ENCODE measurements at places on chromosomes 11 and 22.

DNA sequence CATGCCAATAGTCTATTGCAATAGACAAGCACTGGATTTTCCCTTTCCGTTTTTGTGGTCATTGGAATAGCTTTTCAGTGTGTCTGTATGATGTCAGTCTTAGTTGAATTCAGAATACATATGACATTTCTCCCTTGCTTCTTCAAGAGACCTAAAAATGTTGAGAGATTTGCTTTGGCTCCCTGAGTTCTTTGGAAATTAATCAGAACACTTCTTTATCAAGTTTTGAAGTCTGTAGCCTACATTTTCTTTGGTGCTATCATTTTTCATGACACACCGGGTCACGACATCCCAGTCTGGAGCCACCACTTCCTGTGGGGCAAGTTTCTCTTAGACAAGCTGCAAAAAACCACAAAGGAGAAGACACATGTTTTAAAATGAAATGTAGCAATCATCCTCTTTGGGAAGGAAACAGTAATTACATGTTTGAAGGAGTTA is 847.1 kb downstream of the OPCML start:
- no peak for DNase-seq

- no peak for DNase-seq
These were observed 56.1 kb upstream of the PTPRJ start for GRCh38 chr11:47924184-47924691.

DNA sequence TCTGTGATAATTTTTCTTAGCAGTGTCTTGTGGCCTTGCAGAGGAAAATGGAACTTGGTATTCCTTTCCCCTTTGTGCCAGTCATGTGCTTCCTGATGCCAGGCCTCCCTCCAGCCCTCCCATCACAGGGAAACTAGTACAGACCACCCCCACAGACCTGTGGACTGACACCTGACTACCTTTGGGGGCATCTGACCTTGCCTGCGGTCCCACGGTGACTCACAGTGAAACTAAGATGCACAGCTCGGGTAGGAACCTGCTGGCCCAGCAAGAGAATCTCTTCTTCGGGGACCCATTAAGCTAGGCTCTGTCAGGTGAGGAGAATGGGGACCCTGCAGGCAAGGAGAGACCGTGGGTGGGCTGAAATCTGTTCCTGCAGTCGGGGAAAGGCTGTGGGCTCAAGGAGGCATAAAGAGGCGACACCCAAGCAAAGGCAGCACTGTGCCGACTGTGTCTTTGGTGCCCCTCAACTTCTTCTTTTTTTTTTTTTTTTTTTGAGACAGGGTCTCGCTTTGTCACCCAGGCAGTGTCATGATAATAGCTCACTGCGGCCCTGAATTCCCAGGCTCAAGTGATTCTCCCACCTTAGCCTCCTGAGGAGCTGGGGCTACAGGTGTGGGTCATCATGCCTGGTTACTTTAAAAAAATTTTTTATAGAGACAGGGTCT is 20.8 kb upstream of the PEX26 start:
- DNase-seq = no peak

GRCh38 chr22:39255449-39256185 is 10.8 kb upstream of the PDGFB start:
- DNase-seq = no peak

- no peak for DNase-seq
These were observed 61.3 kb upstream of the RASD2 start for GRCh38 chr22:35479359-35479758.

- DNase-seq = no peak
These were observed 30.7 kb downstream of the SVIP start for GRCh38 chr11:22798901-22799300.

DNA sequence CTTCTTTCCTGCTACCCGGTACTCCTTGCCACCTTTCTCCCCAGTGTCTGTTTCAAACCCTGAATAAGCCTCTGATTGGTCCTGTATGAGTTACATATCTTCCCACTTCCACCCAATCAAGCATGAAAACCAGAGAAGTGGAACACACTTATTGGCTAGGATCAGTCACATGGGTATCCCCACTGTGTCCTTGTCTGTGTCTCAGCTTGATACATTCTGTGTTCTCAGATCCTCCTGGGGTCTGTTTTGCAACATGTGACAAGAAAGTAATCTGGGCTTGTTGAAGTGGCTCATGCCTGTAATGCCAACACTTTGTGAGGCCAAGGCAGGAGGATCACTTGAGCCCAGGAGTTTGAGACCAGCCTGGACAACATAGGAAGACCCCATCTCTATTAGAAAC is 23.9 kb downstream of the MCHR1 start:
- no peak for DNase-seq

GRCh38 chr11:69030301-69030700 is 17.3 kb upstream of the MRGPRF start:
- no peak for DNase-seq

DNA sequence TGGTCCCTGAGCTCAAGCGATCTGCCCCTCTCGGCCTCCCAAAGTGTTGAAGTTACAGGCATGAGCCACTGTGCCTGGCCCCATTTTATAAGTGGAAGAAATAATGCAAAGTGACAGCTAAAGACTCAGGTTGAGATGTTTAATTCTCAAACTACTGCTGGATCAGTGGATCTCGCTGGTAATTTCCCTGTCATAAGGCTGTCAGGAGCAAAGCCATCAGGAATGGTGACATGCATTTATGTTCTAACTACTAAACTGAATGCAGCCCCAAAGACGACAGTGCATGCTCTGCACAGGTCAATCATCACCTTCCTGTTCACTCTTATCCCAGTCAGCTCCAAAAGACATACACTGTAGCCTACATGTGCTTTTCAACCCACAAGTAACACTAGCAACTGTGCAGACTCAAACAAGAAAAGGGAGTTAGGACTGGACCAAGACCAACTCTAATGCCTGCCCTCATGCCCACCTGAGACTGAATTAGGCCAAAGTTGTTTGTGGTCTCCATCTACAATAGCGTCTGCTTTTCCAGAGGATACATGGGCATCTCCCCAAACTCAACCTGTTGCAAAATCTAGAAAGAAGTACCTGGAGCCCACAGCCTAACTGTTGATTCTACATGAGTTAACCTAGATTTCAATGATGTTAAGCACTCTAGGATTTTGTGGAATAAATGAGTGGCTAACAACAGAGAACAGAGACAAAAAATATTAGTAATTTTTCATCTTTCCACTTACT is 14.8 kb downstream of the TMEM216 start:
- no peak for DNase-seq

DNA sequence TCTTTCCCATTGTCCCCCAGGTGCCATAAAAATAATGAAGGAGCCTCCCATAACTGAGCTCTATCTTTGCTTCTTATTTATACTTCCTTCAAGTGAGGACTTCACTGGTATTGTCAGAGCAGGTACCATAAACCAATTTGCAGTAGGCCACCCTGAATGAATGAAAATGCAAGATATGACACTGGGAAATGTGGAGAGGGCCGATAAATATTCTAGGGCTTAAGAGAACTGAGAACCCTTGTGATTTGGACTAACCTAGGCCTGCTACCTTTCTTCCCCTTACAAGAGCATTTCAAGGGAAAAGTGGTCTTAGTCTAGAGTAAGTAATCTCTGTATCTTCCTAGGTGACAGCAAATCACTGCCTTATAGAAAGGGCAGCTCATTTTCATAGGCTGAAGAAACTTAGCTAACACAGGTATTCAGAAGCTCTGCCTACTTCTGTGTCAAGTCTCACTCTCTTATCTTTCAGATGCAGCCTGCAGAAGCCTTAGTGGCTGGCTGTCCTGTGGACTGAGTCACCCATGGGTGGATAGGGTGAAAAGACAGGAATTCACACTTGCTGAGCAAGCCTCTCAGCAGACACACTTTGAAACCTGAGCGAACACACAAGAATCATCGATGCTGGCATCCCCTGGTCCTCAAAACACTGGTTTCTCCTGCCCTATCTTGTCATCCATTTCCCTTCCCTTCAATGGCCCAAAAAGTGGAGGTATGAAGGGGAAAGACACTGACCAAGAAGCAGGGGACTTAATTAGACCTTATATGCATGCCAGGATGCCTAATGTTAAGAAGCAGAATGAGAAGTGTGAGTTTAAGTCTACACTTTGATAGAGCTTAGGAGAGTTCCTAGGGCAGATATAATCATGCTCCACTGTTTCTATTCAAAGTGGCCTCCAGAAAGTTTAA is 15.2 kb downstream of the NRIP3 start:
- no peak for DNase-seq

DNA sequence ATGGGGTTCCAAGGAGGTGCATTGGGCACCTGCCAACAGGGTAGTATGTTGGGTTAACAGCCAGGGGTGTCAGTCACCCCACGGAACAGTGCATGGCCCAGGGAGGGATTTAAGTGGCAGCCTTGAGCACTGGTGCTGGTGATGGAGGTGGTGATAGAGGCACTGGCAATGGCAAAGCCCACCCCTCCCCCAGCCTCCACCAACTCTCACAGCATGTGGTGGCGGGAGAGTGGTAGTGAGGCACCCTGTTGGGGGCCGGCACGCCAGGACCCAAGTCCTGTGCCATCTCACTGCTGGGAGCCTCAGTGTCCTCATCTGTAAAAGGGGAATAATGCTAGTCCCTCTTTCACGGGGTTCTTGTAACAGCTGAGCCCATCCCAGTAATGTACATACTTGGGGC is 81.5 kb downstream of the MPPED1 start:
- no peak for DNase-seq

DNA sequence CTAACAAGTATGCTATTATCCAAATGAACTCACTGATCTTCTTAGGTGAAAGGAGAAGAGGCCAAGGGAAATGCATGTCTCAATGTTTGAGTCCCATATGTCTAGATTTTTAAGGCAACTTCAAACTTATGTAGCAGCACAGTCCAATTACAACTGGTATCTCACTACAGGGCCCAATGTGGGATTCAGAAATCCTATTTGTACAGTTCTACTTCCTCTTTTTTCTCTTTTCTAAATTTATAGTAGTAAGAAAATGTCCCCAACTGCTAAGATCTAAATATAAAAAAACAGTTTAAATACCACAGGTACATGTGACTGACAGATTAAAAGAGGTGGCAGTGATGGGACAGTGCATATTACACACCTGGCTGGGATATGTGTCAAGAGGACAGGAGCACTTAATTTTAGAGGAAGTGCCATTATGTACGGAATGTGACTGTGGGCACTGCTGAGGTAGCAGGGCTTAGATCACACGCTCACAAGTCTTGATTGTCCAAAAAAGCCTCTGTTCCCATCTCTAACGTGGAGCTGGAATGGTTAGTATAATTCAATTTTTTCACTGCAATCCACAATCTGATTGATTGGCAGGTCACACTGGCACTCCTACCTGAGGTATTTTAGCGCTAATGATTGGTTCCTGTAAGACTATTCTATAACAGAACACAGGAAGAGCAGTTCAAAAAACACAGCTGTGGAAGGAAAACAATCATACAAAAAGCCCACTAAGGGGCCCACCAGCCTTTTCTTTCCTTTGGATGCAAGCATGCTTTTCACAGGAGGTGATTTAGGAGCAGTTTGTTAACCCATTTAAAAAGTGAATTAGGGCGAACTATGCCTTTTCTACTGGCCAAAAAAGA is 34.6 kb downstream of the APOL5 start:
- no peak for DNase-seq

DNA sequence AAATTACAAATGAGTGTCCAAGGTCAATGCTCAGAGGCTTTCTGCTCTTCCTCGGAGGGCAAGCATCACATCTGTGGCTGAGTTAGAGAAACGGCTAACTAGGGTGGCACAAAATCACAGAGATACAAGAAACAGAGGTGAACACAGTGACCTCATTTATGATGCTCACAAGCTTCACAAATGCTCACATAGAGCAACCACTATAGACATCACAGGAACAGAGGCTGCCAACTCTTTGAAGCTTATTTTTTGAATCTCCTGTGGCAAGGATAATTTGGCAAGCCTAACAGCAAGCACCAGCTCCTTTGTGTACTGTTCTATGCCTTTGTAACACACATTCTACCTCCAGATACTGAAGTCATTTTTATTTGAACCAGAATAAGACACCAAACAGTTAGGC is 416.5 kb upstream of the DDI1 start:
- no peak for DNase-seq

DNA sequence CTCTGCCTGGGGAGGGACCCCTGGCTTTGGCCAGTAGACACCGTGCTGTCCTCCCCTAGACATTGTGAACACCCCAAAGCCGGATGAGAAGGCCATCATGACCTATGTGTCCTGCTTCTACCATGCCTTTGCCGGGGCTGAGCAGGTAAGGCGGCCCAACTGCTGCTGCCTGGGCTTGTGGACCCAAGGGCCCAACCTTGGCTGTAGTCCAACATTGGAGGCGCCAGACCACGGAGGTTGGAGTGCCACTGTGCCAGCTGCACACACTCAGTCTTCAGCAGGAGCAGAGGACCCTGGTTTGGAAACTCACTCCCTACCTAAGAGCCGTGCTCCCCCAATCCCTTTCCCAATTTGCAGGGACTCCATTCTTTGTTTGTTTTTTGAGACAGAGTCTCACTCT is 9.4 kb downstream of the ACTN3 start:
- no peak for DNase-seq

DNA sequence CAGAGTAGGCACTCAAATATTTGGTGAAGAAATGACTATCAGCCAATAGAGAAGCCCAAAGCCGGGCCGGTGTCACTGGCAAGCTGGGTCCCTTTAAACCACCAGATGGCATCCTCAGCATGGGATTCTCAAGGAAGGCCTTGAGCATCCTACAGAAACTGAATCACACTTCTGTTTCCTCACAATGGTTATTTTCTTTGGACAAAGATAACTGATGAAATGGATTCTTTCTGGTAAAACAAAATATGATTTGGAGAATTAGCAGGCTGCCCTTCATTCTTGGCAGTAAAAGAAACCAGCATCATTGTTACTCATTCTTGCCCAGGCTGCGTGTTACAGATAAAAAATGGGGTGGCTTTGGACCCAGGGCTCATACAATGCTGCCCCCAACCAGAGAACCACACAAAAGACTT is 30.3 kb upstream of the ASPHD2 start:
- no peak for DNase-seq

GRCh38 chr22:29641042-29641699 is 37.7 kb downstream of the NF2 start:
- DNase-seq = no peak

DNA sequence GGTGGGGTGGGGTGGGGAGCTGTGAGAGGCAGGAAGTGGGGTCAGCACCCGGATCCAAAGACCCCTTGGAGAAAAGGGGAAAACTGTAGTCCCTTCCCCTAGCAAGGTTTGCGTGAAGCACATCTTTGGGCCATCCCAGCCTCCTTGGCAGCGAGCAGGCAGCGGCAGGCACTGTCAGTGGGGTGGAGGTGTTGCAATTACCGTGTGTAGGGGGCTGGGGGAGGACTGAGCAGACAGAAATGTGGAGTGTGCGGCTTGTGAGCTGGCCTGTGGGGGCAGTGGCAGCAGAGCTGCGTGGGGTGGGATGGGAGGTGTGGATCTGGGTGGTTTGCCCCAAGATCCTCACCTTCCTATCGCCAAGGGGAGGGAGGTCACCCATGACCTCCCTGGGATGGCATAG is 16.4 kb downstream of the DAGLA start:
- DNase-seq = no peak

- DNase-seq = no peak
These were observed 109.2 kb downstream of the FAM76B start for GRCh38 chr11:95680169-95680929.
